IPS DF 19.7 (cell line): ENCODE measurements at places on chromosomes 1 and 21.

- DNase-seq, result peak; percentile 7
These were observed 43.5 kb downstream of the CHIA start for GRCh38 chr1:111334169-111334568.

GRCh38 chr1:174839211-174839610 is 160.5 kb upstream of the CACYBP start:
- DNase-seq, result no peak

DNA sequence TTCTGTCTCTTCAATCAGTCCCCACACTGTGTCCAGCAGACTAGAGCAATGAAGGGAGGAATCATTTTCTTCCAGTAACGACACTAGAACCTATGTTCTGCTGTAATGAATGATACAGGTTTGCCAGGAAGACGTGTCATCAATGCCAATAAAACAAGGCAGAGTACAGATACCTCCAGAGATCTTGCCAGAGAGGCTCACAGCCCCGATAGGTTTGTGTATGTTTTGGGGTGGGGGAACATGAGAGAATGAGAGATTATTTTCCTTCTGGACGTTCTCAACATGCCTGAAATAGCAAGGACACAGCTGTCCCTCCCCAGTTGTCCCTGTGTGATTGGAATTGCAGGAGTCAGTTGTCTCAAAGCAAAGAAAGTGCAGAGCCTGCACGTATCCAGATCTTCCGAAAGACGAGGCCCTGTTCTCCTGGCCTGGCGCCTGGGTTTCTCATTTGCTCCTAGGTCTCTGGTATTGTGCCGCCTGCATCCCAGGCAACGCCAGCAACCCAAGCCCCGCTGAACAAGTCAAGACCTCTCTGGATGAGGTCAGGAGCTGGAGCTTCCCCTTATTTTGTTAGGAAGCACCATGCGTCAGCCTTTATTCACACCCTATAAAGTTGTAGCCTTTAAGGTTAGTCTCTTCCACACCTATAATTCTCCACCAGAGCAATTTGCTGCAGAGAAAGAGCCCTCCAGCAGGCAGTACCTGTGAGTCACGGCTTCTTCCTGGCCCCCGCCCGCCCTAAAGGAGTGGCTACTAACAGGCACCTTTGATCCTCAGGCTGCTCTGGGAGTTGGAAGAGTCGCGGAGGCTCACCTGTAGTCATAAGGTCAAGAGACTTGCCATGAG is 130.5 kb downstream of the TOMM20 start:
- no peak for DNase-seq

- DNase-seq, result no peak
These were observed 163.1 kb downstream of the KCNJ6 start for GRCh38 chr21:37753122-37753599.

DNA sequence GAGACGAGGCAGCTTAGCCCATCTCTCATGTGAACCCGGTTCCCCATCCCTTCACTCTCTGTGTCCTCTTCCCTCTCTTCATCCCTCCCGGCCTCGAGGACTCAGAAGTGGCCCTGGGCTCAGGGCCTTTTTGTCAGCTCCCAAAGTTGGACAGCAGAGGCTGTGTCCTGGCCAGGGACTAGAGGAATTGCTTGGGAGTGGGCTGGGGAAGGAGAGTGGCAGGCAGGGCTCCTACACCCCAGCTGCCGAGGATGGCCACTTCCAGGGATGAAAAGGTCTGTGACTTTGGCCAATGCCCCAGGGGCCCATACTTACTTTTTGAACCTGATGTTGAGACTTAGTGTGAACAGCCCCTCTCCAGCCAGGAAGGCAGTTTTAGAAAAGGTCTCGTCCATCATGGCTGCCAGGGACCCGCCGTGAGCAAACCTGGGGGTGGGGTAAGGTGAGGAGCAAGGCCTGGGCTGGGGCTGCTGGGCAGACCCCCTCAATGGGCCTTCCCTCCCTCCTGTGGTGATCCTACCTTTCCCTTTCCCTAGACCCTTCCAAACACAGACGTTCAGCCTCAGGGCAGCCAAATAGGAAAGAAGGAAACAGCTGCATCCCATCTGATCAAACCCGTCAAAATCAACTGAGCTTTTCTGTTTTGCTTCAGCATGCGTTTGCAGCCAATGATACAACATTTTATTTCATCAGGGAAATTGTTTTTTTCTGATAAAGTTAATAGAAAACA is 5.5 kb downstream of the THEM5 start:
- no peak for DNase-seq

DNA sequence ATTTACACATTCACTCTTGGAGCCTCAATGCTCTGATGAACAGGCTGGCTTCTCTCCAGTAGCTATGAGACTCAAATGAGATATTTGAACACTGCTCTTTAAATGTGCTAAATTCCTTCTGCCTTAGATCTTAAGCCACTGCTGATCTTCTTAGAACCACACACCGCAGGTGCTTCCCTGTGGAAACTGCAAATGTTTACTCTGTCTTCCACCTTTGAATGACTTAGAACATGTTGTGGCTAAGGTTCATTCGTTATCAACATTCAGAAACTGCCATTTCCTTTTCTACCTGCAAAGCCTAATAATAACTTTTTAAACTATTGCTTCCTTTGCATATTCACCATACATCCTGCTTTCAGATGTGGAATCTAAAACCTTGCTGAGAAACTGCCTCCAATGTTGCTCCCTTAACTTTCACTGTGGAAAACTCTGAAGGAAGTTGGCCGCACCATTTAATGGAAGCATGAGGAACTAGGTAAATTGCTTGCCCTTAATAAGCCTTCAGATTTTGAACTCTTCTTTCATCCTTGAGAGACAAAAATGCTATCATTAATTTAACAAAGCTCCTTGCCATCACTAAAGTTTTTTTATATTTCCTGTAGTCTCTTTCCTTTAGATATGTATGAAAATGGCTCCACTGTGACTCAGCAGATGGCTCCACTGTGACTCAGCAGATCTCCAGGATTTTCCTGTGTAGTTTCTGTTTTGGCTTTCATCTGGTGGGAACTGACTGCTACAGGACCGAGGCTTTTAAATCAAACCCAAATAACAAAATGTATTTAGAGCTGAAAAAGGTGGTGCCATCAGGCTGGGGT is 143.8 kb downstream of the TNFSF18 start:
- DNase-seq, result no peak

GRCh38 chr21:31347435-31348032 is 3.5 kb upstream of the TIAM1 start:
- DNase-seq, result no peak

GRCh38 chr21:20276954-20277353 is 721.3 kb upstream of the NCAM2 start:
- no peak for DNase-seq

- no peak for DNase-seq
These were observed 7.1 kb downstream of the PRRX1 start for GRCh38 chr1:170670802-170671628.

GRCh38 chr1:43315481-43315880 is 14.7 kb downstream of the TIE1 start:
- DNase-seq, result no peak

GRCh38 chr1:235011064-235011598 is 117.5 kb downstream of the TOMM20 start:
- DNase-seq, result no peak
